CD4-positive, alpha-beta T cell treated with Interferon alpha-2 for 1 hour (primary cell): ENCODE measurements at places on chromosomes 5 and 9.

GRCh38 chr9:121771418-121771817 is 120.0 kb downstream of the DAB2IP start:
- DNase-seq, result no peak

DNA sequence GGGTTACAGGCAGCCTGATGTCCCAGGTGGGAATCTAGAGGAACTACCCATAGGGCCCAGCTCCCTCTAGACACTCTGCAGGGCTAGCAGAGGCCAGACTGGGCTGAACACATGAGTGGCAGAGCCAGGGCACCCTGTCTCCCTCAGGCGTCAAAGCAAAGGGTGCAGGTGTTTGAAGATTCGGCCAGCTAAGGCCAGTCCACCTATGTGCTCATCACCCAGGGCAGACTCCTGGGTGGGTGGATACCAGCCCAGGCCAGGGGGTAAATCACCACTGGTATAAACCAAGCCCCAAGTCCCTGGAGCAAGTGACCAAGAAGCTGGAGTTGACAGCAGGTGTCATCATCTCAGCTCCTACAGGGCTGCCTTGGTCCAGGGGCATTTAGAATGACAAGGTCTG is 3.4 kb downstream of the CCDC180 start:
- no peak for DNase-seq

DNA sequence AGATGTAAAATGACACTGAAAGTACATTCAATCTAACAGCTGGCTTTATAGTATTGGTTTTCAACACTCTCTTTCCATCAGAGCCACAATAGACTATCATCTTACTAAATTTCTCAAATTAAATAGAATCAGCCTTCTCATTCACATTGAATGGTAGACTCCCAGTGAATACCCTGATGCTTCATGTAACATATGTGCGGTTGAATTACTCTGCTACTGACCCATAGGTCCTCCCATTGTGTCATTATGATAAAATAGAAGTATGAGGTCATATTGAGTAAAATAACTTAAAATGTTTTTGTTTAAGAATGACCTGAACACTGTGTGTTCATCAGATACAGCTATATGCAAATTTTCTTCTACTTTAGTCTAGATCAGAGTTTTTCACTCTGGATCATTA is 75.9 kb upstream of the ADAMTSL1 start:
- no peak for DNase-seq

GRCh38 chr9:101683236-101683635 is 55.2 kb downstream of the GRIN3A start:
- no peak for DNase-seq

- DNase-seq, result no peak
Measured at GRCh38 chr9:117293206-117294114, 121.4 kb downstream of the ASTN2 start.

GRCh38 chr9:136431782-136432350 is 7.8 kb downstream of the INPP5E start:
- no peak for DNase-seq

- peak; percentile 4 for DNase-seq
Measured at GRCh38 chr5:94849821-94850736, 231.6 kb downstream of the SLF1 start.

- DNase-seq, result no peak
Measured at GRCh38 chr5:110817459-110817858, 78.7 kb downstream of the SLC25A46 start.

GRCh38 chr5:174790906-174791305 is 66.5 kb downstream of the MSX2 start:
- DNase-seq, result no peak

DNA sequence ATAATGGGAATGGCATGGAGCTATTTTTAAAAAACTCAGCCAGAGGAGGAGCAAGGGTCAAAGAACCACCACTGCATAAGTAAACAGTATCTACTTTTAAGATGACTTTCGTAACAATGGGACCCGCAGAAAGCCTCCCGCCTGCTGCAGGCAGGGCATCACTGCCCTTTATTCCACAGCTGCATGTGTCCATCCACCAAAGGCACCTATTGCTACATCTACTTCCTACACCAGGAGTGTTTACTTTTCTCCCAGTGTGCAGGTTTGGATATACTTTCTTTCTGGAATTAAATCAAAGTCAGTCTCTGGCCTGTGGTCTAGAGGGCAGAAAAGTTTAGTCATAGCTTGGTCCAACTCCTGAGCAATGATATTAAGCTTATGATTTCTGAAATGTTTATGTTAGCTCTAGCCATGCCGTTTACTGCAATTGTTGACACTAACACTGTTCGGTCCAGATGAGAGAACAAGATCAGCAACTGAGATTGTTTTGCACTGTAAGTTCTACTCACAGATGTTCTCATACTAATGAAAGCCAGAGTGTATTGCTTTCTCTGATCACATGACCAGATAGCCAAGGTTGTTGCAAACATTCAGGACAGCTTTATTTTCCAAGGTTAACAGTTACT is 391.5 kb downstream of the FGF10 start:
- DNase-seq, result no peak

DNA sequence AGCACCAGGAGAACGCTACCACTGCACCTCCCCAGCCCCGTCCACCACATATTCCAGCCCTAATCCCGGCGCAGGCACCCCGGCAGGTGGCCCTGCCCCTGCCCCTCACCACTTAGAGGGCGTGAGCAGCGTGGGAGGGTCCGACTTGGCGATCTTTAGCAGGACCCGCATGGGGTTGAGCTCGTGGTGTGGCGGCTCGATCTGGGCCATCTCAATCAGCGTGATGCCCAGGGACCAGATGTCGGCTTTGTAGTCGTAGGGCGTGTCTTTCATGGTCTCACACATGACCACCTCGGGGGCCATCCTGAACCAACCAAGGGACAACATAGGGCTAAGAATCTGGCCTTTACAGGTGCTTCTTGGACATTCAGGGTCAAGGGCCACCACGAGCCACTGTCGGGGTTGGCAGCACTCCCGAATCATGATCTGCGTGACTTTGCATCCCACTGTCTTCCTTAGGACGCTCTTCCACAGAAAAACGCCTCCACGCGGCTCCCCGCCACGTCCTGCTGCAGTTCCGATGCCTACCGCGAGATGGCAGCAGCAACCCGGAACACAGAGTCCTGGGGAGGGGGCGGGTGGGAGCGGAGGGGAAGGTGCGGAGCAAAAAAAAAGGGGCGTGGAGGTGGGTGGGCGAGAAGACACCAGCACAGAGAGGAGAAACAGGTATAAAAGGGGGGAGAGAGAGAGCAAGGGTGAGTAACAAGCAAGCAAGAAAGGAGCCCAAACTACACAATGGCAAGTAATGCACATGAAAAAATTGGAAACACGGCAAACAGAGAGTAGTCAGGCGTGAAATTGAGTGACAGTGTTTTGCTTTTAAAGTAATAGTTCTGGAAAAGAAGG is 81.3 kb downstream of the STK10 start:
- peak; percentile 44 for DNase-seq
